ENCODE measurements at places on chromosomes 3 and 15.

GRCh38 chr3:69130689-69131088 is 8.3 kb upstream of the LMOD3 start:
- DNase-seq = no peak

GRCh38 chr3:64555351-64555750 is 132.4 kb downstream of the ADAMTS9 start:
- DNase-seq = no peak

DNA sequence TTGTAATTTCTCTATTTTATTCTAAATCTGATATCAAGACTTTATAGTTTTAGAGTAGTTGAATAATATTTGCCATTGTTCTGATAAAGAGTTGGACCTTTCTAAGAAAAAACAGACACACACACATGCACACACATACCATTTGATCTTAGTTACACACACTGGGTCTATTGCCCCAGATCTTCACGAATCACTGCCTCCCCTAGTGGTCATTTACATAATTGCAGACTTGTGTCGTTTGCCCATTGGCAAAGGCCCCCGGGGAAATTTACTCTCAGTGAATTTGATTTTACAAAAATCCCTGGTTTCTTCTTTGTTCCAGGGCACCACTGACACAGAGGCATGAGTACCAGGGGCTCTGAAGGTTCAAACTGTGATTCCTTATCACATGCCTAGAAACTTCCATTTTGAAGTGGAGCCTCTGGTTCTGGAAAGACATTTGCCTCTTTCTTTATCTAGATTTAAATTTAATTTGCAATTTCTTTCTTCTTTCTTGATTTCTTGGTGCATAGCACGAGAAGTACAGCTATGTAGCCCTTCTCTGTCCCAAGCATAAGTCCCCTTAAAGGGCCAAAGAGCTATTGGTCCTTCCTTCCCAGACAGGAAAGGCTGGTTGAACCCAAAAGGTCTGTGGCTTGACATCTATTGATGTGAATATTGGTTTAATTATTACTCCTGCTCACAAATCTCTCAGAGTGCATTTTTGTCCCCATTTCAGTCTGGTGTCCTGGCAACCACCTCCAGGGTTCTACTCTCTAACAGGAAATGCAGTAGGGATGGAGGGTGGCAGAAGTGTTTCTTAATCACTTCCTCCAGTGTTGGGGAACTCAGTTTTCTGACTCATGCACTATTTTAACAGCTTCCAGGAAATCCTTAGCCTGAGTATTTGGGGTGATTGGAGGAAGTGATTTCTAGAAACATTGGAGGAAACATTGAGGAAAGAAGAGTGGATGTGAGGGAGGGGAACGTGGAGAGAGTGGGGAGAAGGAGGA is 32.4 kb upstream of the SLC6A11 start:
- DNase-seq = peak; percentile 38

- no peak for DNase-seq
Measured at GRCh38 chr3:172085557-172085895, 46.1 kb downstream of the FNDC3B start.

- no peak for DNase-seq
Measured at GRCh38 chr3:183823963-183824362, 1.4 kb downstream of the MAP6D1 start.

GRCh38 chr15:88987934-88988671 is 74.9 kb upstream of the MFGE8 start:
- DNase-seq = no peak

GRCh38 chr3:189773056-189773455 is 141.9 kb downstream of the TP63 start:
- DNase-seq = no peak

GRCh38 chr3:27487383-27487782 is 3.2 kb upstream of the SLC4A7 start:
- DNase-seq = no peak

- DNase-seq = no peak
Measured at GRCh38 chr3:194675081-194675640, 3.2 kb upstream of the LSG1 start.

- no peak for DNase-seq
Measured at GRCh38 chr15:40286794-40287193, 3.9 kb upstream of the ANKRD63 start.

- DNase-seq = no peak
Measured at GRCh38 chr3:132953683-132954082, 84.5 kb upstream of the TMEM108 start.

DNA sequence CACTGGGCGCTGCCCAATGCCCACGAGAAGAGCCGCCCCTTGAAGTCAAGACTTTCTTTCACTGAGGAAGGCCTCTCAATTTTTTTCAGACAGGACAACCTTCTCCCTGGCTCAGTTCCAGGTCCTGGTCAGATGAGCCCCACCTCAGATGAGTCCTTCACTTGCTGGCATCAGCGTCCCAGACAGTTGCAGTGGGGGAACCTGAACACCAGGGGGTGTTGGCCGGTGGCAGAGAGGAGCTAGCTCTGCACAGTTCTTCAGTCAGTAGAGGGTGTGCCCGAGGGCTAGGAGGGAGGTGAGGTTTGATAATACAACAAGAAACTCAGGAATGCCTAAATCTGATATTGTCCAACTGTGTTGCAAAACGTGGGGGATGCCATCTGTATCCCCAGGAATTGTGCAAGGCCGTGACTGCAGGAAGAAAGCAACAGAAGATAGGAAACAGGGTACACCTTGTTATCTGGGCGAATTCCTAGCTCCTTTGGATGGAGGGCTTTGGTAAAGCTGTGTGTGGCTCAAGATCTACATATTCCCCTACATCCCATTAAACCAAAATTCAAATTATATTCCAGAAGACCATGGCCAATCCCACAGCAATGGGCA is 34.3 kb downstream of the CCR3 start:
- peak; percentile 24 for DNase-seq

DNA sequence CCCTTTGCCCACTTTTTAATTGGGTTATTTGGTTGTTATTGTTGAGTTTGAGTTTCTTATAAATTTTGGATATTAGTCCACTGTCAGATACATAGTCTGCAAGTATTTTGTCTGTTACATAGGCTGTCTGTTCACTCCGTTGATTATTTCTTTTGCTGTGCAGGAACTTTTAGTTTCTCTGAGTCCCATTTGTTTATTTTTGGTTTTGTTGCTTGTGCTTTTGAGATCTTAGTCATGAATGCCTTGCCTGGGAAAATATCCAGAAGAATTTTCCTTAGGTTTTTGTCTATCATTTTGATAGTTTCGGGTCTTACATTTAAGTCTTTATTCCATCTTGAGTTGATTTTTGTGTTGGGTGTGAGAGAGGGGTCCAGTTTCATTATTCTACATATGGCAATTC is 254.5 kb downstream of the NLGN1 start:
- DNase-seq = no peak

GRCh38 chr3:141669434-141669833 is 68.7 kb upstream of the RNF7 start:
- no peak for DNase-seq

GRCh38 chr3:48915296-48915695 is 3.3 kb upstream of the ARIH2 start:
- DNase-seq = no peak

DNA sequence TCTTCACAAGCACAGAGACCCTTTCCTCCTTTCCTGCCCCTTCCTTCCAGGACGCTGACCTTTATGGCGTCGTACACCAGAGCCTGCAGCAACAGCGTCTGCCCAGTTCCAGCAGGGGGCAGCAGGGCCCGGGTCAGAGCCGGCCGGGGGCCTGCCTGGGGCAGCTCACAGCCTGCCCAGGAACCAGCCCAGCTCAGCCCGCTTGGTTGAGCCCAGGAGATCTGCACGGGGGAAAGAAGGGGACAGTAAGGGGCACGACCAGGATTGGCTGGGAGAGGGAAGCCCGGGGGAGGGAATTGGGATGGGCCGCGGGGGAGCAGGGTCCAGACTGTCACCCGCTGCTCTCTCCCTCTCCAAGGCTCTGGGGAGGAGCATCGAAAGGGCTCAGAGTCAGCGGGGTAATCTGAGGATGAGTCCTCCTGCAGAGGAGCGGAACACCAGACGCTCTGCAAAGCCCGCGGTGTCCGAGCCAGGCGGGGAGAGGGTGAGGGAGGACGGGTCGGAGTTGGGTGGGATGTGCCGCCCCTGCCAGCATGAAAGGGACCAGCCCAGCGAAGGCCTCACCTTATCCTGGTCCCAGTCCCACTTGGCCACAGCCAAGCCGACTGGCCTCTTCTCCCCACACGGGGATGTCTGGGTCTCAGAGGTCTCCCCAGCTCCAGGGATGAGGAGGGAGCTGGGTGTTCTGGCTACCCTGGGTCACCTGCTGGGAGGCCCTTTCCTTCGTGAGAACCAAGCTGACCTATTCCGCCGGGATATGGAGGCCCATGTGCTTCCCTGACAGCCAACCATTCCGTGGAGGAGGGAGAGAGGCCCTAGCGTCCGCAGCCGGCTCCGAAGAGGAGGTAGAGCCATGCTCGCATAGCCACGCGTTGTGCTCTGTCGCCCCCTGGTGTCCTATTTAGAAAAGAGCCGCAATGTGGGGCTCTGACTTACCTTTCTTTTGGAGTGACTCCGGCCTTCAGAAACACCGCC is 7.4 kb upstream of the IGDCC3 start:
- DNase-seq = peak; percentile 77

GRCh38 chr15:81152339-81152738 is 18.3 kb downstream of the CFAP161 start:
- no peak for DNase-seq

- no peak for DNase-seq
Measured at GRCh38 chr3:172317481-172317880, 130.8 kb downstream of the GHSR start.

GRCh38 chr3:112646623-112647022 is 5.7 kb upstream of the CCDC80 start:
- DNase-seq = no peak

GRCh38 chr3:165403666-165404065 is 207.5 kb upstream of the SLITRK3 start:
- DNase-seq = no peak

GRCh38 chr3:81953111-81953510 is 191.7 kb upstream of the GBE1 start:
- DNase-seq = no peak

- DNase-seq = peak; percentile 19
Measured at GRCh38 chr3:16140116-16140893, 34.2 kb upstream of the GALNT15 start.

DNA sequence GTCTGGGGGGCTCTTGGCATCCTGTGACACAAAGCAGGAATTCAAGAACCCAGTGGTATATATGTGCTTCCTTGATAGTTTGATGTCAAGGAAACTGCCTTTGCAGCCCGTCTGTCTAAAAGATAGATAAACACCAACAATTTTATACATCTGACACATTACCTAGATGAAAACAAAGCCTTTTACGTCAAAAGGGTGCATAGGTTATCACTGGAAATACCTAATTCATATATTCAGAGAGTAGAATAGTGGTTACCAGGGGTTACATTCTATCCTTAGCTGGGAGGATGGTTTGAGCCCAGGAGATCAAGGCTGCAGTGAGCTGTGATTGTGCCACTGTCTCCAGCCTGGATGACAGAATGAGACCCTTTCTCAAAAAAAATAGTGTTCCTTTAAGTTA is 356.9 kb upstream of the RASGRP1 start:
- no peak for DNase-seq

- DNase-seq = no peak
Measured at GRCh38 chr15:70050970-70051369, 46.7 kb downstream of the TLE3 start.

- no peak for DNase-seq
Measured at GRCh38 chr3:193481436-193481835, 73.3 kb downstream of the ATP13A4 start.

- no peak for DNase-seq
Measured at GRCh38 chr15:68515371-68516095, 63.3 kb upstream of the CORO2B start.

DNA sequence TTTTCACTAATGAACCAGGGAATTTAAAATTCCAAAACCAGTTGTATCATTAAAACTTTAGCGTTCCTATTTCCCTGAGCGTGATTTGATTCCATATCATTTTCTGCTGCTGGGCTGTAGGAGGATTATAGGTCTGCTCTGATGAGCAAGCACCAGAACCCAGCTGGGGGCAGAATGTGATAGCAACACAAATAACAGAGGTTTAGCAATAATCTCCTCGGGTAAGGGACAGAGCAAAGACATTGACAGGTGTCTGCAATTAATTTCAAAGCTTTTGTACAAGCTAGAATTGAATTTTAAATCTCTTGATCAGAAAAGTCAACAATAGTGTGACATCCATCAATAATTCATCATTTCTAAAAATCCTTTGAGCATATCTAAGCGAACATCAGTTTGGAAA is 163.4 kb upstream of the RAP2B start:
- no peak for DNase-seq

DNA sequence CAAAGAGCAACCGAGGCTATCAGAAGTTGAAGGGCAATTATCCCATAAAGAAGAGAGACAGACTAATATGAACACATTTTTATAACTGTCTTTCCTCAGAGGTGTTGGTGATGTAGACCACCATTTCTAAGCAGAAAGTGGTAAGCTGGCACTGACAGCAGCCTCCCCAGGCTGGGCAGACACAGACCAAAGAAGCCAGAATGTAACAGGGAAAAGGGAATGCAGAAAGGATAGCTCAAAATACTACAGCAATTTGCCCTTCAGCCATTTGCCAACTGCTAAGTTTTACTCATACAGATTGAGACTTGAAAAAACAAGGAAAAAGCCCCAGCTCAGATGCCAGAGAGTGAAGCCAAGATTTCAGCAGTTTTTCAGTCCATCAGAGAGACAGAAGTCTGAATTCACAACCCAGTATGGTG is 73.5 kb upstream of the ABI3BP start:
- no peak for DNase-seq

DNA sequence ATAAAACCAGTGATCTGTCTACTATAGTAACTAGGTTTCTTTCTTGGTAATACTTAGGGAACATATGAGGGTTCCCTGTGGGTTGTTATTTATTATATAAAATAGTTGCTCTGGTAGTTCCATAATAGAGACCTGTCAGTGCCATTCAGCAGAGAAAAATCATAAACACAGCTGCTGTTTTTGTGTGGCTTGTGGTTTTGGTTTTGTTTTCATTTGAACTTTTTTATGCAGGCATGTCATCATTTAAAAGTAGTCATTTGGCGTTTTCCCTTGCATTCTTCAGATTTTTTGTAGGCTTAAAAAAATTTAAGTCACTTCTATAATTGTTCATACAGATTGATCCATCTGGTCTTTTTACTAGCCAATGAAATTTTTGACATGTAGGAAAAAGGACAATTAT is 47.9 kb downstream of the PIK3CA start:
- peak; percentile 26 for DNase-seq

DNA sequence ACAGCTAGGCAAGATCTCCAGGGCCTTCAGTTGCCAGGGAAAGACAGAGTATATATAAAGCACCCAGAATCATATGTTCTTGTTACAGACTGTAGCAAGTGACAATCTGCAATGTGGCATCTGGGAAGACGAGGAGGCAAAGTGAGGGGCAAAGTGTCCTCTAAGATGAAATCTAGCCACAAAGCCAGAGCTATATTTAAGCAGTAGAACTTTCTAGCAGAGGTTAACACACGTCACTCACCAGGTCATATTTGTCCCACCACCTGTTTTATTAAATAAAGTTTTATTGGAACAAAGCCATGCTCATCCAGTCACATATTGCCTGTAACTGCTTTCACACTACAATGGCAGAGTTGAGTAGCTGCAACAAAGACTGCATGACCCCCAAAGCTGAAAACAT is 51.5 kb downstream of the PDZRN3 start:
- DNase-seq = no peak

Data from H54 (cell line).